ENCODE measurements at places on chromosomes 2 and 18.

GRCh38 chr18:2402084-2402483 lies 169.2 kb downstream of the METTL4 start:
- DNase-seq, result no peak

DNA sequence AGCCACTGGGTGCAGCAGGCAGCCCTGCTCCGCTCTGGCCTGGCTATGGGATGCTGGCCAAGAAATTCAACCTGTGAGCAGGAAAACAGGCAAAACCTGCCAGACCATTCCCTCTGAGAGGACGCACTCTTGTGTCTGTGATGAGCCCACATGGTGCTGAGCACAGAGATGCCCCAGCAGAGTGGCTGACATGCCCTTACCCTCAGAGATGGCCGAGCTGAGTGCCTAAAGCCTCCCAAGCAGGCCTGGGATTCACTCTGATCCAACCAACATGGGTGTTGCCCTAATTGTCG lies 34.3 kb upstream of the TAF1B start:
- DNase-seq, result no peak

DNA sequence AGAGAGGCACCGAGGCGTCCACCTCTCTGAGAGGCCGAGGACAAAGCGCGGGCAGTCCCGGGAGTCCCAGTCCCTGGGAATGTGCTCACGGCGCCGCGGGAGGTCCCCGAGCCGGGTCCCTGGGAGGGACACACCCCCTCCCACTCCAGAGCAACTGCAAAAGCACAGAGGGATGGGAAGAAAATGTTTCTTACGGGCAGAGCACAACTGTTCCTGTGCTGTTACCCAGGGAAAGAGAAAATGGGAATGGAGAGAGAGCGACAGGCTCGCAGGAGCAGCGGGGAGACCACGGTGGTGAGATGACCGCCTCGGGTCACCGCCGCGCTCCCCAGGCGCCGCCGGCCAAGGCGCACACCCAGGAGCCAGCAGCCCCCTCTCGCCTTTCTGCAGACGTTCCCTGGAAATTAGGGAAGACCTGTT lies 1.2 kb upstream of the BCL11A start:
- no peak for DNase-seq

DNA sequence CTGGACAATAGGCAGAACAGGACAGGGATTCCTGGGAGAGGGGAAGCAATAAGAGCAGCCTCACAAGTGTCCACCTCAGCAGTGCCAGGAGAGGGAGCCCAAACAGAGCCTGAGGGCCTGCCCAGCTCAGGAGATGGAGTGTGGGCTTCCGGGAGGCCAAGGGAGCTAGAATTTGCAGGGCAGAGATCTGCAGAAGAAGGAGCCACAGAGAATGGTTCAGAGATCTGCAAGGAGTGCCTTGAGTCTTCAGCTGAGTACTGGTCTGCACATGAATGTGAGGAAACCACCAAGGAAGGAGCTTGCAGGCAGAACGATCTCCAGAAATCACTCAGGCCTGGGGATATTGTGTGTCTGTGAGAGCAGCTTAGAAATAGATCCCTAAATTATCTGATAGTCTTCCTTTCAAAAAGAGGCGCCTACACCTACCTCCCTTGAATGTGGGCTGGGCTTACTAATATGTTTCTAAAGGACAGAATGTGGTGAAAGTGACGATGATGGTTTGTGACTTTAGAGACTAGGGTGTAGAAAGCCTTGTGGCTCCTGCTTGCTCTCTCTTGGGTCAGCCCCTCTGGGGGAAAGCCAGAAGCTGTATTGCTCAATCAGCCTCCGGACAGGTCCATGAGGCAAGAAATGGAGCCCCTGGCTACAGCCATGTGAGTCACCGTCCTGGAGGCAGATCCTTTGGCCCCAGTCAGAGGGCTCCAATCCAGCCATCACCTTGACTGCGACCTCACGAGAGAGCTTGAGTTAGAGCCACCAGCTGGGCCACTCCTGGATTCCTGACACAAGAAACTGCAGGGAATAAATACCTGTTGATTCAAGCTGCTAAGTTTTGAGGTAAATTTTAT lies 7.6 kb upstream of the LPIN1 start:
- no peak for DNase-seq

GRCh38 chr2:81658227-81658626 lies 1353.7 kb upstream of the LRRTM1 start:
- no peak for DNase-seq

DNA sequence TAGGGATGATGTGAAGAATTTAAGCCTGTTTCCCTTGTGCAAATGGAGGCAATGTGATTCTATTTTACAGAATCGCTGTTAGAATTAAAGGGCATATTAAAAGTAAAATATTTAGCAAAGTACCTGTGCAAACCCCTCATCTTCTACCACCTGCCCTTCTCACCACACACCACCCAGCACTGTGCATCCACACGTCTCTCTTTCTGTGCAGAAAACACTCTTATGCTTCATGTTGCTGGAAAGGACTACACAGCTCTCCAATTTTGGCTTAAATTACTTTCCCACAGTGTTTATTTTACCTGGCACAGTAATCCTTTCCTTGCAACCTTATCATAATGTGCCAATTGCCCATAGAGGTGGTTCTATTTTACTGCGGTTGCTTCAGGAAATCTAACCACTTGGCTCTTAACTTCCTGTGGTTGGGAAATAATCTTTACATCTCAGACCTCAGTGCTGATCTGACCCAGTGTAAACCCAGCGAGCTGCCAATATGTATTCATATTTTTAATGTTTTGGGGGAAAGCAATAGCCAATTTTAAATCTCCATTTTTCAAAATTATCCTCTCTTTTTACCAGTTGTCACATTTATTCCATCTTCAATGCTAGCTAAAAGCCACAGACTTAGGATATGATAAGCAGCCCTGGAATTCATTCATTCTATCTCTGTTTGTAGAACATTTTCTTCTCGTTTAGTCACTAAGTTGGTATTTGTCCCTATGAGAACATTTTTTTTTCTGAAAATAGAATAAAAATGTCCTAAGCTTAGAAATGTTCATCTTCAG lies 250.9 kb downstream of the DSEL start:
- no peak for DNase-seq

- no peak for DNase-seq
Measured at GRCh38 chr18:58843688-58844035, 21.0 kb upstream of the ZNF532 start.

All from stimulated activated CD8-positive, alpha-beta memory T cell treated with anti-CD3 and anti-CD28 coated beads, Interleukin-15, amount 100 ng/mL, for 4 hours (primary cell).